Stimulated activated CD4-positive, alpha-beta T cell treated with anti-CD3 and anti-CD28 coated beads, TNF-alpha, amount 100 ng/mL, for 24 hours (primary cell): ENCODE measurements at places on chromosomes 1 and 21.

DNA sequence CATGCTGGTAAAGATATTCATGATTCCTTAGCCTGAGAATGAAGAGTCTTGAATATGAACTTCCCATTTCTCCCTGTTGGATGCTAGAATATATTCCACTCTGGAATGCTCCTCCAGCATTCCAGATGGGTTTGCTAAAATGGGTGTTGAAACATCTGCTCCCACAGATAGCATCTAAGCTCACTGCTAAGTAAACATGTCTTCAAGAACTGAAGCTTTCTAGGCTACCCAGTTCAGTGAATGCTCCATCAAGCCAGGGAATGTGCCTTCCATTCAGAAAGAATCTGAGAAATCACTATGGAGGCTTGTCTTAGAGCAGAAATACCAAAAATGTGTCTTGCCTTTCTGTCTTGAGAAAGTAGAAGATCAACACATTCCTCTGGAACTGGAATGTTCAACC lies 81.1 kb downstream of the TNFSF18 start:
- no peak for DNase-seq

GRCh38 chr1:101379950-101380349 lies 143.1 kb downstream of the S1PR1 start:
- DNase-seq, result no peak

DNA sequence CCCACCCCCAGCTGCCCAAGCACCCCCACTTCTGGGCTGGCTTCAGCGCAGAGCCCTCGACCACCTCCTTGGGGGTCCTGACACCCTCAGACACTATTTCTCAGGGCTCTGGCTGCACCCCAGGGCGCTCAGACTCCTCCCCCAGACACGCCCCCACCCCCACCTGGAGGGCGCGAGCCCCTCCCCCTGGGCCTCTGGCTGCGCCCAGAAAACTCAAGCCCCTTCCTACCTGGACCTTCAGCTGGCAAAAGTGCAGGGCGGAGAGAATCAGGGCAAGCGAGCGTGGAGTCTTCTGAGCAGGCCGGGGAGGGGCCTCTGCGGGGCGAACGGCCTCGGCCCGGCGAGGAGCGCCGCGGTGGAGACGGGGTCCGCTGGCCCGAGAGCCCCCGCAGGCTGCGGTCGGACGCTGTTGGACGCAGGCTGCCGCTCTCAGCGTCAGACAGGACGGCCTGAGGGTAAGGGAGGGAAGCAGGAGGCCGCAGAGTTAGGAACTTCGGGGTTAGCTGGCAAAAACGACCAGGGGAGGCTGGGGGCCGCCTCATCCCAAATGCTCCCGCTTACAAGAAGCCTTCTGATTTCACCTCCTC lies 17.4 kb upstream of the NBPF1 start:
- no peak for DNase-seq

- no peak for DNase-seq
These were observed 187.1 kb upstream of the COA6 start for GRCh38 chr1:234186037-234186688.

- DNase-seq, result no peak
These were observed 86.1 kb upstream of the CYYR1 start for GRCh38 chr21:26659182-26659581.

DNA sequence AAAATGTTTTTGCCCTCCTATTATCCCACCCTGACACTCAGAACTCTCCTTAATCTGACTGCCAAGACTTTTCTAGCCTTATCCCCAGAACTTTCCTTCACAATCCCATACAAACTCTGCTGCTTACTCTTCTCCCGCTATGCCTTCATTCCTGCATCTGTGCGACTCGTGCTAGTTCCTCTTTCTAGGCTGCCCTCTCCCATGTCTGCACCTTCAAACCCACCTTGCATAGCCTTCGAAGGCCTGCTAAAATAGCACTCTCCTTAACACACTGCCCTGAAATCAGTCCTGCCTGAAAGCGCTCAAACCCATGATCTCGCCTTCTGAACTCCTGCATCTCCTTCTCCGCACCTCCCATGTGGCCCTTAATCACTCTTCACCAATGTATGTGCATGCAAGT lies 2.5 kb upstream of the NCF2 start:
- DNase-seq, result no peak

- no peak for DNase-seq
These were observed 3.0 kb downstream of the CCDC17 start for GRCh38 chr1:45620588-45621500.
